ENCODE measurements at places on chromosomes 1 and 21.

- DNase-seq = no peak
These were observed 12.9 kb downstream of the LRRN2 start for GRCh38 chr1:204672482-204673121.

GRCh38 chr1:204268101-204268500, 54.3 kb upstream of the GOLT1A start:
- DNase-seq = no peak

DNA sequence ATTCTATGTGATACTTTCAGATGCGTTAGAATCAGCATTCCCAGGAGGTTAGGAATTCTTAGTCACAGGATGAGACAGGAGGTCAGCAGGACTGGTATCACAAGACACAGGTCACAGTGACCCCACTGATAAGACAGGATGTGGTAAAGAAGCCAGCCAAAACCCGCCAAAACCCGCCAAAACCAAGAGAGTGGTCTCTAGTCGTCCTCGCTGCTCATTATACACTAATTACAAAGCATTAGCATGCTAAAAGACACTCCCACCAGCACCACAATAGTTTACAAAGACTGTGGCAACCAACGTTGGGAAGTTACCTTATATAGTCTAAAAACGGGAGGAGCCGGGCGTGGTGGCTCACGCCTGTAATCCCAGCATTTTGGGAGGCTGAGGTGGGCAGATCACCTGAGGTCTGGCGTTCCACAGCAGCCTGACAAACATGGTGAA, 13.9 kb upstream of the ACTA1 start:
- DNase-seq = no peak

DNA sequence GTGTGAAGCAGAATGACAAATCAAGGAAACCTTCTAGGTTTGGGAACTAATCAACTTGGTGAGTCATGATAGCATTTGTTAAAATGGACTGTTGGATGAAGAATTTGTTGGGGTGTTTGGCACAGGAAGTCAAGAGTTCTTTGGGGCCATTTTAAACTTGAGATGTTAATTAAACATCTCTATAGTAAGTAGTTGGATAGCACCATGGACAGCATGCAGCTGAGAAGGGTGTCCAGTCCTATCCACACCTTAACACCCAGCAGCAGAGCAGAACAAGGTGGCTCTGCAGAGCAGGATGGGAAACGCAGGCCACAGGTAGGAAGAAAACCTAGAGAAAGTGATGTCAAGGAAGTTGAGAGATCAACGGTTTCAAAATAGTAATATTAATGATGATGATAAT, 52.5 kb downstream of the TNR start:
- DNase-seq = no peak

- DNase-seq = no peak
These were observed 59.6 kb downstream of the RUNX1 start for GRCh38 chr21:34989337-34990151.

- no peak for DNase-seq
These were observed 46.3 kb upstream of the PDE9A start for GRCh38 chr21:42607102-42607501.

DNA sequence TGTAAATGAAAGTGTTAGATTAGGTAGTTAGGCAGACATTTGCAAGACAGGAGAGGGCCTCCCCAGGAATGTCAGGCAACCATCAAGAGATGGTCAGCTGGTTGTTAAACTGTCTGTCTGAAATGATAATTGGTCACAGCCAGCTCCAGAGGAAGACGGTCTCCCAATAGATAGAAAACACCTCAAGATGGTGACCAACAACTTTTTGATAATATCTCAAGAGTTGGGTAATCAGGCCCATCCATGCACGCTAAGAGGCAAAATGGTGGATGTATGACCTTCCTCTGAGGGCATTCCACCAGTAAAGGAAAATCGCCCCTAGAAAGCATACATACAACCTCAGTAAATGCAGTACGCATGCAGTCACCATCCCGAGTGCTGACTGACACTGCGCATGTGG, 118.2 kb downstream of the MAP3K21 start:
- no peak for DNase-seq

GRCh38 chr1:55402142-55402541, 187.0 kb upstream of the USP24 start:
- peak; percentile 65 for DNase-seq

GRCh38 chr1:150576367-150576711, 3.1 kb downstream of the MCL1 start:
- no peak for DNase-seq

DNA sequence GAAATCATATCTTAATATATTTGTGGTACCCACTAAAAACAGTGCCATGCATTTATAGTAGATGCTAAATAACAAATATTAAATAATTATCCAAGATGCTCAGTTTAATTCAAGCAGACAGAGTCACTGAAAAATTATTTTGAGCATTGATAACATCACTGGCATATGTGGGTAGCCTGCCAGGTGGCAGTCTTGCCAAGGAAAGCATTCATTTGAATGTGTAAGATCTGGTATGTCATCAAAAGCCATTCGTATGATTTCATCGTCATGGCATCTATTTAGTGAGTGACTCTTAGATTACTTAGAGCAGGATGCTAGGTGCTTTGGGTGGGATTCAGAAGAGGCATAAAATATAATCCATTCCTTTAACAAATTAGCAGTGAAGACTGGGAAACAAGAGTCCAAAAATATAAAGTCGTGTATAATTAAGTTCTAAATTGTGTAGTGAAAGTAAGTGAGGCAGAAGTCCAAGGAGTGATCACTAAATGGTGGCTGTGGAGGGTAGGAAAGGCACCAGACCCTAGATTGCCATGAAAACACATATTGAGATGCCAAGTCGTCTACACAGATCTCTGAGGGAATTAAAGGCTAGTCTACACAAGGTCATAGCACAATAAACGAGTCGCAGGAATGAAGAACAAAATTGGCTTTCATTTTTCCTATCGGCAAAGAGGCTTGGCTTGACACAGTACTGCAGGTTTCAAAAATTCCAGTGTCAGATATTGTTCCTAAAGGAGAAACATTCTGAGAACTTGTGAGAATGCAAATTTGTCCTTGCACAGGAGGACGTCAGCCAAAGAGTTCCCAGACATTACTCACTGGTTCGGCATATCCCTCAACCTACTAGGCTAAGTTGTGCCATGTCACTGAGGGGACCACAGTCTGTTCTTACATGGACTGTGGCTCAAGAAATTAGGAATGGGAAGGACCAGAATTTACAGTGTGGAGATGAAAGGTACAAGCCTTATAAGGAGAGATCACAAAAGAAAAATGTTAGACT, 130.8 kb downstream of the LYPLAL1 start:
- peak; percentile 54 for DNase-seq

DNA sequence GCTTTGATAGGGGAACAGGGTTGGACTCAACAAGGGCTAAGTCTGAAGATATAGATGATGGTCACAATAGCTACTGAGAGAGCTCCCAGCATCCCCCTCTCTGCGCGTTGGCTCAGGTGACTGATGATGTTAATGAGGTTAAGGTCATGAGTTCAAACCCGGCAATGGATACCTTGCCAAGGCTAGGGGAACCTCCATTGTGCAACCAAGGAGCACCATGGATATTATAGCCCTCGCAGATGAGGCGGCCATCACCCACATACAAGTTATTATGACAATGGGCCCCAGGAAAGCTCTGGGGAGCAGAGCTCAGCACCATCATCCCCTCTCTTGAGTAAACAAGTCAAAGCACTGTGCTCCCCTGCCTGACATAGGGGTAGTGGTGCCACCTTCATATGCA, 8.2 kb downstream of the KCNA2 start:
- DNase-seq = no peak

Data from iris pigment epithelial cell (primary cell).